ENCODE measurements at places on chromosomes 16 and 17.

GRCh38 chr16:14263769-14264168, 192.7 kb downstream of the MRTFB start:
- DNase-seq, result no peak

DNA sequence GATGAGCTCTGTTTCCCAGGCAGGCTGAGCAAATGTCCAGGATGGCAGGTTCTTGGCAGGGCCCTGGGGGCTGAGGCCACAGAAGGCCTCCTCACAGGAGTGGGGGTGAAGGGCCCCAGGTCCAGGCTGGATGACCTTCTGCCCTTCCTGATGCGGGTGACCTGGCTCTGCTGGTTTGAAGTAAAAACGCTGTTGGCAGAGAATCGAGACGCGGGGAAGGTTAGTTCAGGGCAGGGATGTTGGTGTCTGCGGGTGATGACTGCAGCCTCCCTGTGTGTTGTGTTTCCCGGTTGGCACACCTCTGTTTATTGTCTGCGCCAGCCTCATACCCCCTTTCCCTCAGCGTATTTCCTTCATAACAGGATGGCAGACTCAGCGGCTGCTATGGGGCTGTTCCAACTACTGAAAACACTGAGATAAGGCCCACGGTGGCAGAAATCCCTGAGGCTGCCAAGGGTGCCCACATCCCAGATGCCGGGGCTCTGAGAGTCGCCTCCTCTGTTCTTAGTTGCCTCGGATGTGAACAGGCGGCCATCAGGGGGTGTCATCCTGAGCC, 104.6 kb downstream of the METRNL start:
- DNase-seq, result peak; percentile 44

DNA sequence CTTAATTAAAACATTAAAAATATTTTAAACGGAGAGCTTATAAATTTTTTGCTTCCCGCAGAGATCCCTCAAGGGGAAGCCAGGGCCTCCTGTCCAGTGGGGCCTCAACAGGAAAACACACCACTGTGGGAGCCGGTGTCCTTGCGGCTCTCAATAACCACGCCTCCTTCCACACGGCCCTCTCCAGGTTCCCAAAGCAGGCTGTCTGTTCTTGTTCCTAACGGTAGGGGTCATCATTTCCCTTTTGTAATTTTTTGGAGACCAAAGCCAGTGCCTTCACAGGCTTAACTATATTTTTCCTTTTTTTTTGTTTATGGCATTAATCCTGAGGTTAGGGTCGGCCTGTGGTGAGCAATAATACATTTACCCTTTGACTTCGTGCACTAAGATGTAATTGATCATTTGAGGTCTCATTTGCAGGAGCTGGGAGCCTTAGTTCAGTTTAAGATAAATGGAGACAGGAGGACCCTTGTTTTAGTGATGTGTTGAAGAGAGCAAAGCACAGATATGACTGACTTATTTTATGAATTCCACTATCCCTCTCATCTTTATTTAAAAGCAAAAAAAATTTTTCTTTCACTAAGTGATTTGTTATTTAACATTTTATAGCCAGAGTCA, 77.5 kb upstream of the N4BP1 start:
- peak; percentile 53 for DNase-seq

DNA sequence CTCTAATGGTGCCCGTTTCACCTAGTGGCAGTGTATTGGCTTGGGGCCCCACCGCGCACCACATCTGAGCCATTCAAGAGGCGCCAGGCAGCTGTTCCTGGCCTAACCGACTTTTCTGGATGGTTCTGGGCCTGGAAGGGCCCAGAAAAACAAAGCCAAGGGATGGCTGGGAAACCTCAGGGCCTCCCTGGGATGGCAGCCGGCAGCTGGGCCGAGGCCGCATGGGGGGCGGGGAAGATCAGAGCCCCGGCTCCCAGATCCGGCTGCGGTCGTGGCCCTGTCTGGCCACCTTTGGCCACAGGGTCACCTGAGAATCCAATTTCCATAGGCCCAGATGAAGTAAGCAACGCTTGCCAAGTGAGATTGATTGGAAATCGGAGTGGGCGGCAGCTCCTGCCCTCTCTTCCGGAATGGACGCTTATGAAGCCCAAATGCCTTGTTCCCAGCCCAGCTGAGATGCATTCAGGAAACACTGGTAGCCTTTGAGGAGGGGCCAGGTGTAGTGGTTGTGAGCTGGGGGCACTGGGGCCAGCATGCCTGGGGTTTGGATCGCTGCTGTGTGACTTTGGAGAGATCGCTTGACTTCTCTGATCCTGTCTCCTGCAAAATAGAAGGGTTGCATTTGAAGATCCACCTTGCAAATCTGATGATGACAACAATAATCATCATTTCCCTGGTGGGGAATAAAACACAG, 163.8 kb upstream of the GSE1 start:
- no peak for DNase-seq

DNA sequence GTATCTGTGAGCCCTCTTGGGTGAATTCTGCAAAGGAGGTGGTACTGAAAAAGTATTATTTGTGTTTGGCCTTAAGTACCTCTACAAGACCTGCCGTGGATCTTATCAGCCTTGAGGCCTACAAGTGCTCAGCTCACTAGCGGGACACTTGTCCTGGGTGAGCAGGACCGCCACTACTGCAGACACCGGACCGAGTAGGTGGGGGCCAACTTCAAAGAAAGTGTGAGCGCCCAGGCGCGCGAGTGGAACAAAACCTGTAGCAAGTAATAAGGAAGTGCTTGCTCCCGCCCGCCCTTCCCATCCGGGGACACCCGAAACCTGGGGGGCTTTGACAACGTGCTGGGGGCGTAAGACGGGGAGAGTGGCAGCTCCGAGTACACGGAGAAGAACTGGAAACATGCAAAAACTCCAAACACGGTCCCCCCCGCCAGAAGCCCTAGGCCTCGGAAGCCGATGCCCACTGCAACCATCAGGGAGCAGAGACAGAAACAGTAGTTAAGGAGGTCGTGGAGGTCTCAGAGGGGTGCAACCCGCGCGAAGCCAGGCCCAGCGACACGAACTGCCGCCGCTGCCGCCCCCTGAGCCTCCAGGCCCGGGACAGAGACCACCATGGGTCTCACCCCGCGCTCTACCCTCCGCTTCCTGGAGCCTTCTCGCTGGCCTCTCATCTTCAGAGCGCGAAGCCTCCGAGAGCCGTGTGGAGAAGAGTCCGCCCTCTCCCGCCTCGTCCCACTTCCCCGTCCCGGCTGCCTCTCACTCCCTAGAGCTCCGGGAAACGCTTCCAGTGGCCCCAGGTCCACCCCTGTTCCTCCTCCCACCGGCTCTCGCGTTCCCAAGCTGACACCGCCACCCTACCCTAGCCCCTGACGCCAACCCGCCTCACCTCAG, 537 bp downstream of the CNOT1 start:
- DNase-seq, result peak; percentile 72

DNA sequence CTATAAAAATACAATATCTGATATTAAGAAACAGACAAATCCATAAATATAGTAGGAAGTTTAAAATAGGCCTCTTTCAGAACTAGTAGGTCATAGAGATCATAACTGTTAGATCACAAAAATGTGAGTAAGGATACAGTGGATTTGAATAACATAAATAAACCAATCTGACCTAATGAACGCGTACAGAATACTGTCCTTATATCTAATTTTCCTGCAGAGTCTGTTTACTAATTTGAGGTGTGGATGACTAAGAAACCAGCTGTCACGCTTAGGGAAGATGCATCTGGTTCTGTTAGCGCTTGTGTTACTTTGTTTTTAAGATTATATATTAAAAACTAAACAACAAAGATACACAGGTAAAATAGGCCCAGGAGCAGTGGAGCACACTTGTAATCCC, 14.8 kb downstream of the CPD start:
- DNase-seq, result no peak

DNA sequence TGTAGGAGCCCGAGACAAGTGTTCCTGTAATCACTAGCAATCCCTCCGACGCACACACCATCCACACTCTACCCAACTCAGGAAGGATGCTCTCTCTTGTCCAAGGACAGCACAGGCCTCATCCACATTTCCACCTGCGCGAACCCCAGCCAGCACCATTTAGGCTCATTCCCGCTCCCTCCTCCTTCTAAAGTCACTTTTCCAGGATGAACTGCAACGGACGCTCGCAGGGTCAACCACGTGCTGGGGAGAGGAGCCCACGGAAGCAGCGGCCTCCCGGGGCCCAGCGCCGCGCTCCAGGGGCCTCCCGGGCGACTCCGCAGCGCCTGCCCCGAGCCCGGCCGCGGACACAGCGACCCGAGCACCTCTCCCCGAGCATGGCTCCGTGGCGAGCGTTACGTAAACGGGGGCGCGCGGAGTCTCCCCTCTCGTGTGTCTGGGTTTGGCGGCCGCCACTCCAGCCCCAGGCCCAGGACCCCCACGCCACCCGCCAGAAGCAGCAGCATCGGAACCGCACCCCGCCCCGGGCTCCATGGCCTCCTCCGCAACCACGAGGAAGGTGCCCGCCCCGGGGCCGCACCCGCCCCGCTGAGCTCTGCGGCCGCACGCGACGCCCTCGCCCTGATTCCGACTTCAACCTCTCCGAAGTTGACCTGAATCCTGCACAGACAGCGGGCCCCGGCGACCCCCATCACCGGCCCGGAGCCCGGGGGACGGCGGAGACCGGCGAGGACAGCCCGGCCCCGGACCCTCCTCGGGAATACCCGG, 668 bp downstream of the USP36 start:
- DNase-seq, result peak; percentile 65
